Effector CD8-positive, alpha-beta T cell (primary cell): ENCODE measurements at places on chromosomes 1 and 21.

GRCh38 chr1:19341201-19342061, 29.3 kb downstream of the SLC66A1 start:
- peak; percentile 65 for DNase-seq

GRCh38 chr1:116461723-116462122, 88.7 kb downstream of the ATP1A1 start:
- DNase-seq, result no peak

- no peak for DNase-seq
Observed at GRCh38 chr1:204154568-204155255, 2.9 kb upstream of the ETNK2 start.

GRCh38 chr1:156781585-156782186, 14.4 kb downstream of the PRCC start:
- no peak for DNase-seq

DNA sequence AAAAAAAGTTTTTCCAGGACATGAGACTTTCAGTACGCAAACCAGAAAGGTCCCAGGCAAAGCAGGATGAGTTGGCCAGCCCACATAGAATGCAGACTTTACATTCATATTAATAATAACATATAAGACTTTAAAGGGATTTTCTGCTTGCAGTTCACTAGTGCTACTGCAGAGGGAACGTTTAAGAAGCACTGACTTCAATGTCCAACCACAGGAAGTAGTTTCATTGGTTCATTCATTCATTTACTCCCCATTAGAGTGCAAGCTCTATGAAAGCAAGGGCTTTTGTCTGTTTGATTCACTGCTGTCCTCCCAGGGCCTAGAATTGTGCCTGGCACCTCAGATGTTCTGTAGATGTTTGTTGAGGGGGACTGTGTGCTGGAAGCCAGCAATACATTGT, 11.8 kb upstream of the SERINC2 start:
- no peak for DNase-seq

GRCh38 chr1:182910143-182910542, 42.8 kb downstream of the SHCBP1L start:
- no peak for DNase-seq

DNA sequence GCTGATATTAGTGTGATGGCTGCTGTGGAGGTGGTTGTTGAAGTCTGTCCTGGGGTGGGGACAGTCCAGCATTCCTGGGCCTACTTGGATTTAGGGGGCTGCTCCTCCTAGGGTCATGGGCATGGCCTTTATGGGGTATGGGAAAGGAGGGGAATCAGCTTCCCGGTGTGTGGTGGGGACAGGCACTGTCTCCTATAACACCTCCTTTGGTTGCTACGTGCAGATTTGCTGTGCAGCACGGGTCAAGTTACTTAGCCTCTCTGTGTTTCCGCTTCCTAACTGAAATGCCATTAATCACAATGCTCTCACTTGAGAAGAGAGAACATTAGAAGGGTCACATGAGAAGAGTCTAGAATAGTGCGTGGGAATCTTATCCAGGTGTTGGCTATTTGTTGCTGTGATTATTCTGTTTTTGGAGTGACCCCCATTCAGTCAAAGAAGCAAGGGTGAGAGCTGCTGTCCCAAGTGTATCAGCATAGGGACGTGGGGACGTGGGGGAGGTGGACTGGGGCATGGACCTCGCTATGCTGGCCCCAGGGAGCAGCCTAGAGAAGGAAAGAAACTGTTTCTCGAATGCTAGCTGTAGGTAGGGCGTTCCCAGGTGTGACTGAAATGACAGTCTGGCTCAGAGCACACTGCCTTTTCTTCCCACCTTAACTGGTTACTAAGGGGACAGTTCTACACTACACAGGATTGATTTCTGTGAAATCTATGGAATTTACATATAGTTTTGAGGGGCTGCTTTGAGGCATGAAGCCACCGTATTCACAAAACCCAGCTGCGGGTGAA, 19.9 kb downstream of the SOX13 start:
- DNase-seq, result no peak

- no peak for DNase-seq
Observed at GRCh38 chr1:25744140-25744581, 55.8 kb upstream of the SELENON start.

GRCh38 chr1:186476264-186477040, 15.5 kb upstream of the PDC start:
- DNase-seq, result no peak

- DNase-seq, result no peak
Observed at GRCh38 chr1:186915555-186915954, 86.8 kb downstream of the PLA2G4A start.

GRCh38 chr1:203751051-203751450, 13.9 kb upstream of the LAX1 start:
- DNase-seq, result no peak

GRCh38 chr1:65206836-65207235, 58.8 kb downstream of the AK4 start:
- DNase-seq, result no peak

DNA sequence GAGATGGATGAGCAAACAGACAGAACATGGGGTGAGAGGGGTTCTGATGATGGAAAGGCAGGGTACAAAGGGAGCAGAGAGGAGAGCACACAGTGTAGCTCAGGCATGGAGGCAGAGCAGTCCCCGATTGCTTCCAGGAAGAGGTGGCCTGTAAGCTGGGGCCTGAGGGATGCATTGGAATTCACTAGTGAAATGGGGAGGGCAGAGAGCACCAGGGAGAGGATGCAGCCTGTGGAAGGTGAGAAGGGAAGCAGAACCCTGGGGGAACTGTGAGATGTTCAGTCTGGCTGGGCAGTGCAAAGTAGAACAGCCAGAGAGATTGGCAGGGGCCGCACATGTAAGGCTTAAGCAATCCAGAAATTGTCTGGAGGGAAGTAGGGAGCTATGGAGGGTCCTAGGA, 12.2 kb downstream of the ZNF362 start:
- DNase-seq, result no peak

- no peak for DNase-seq
Observed at GRCh38 chr21:31543191-31543590, 116.3 kb upstream of the SOD1 start.

DNA sequence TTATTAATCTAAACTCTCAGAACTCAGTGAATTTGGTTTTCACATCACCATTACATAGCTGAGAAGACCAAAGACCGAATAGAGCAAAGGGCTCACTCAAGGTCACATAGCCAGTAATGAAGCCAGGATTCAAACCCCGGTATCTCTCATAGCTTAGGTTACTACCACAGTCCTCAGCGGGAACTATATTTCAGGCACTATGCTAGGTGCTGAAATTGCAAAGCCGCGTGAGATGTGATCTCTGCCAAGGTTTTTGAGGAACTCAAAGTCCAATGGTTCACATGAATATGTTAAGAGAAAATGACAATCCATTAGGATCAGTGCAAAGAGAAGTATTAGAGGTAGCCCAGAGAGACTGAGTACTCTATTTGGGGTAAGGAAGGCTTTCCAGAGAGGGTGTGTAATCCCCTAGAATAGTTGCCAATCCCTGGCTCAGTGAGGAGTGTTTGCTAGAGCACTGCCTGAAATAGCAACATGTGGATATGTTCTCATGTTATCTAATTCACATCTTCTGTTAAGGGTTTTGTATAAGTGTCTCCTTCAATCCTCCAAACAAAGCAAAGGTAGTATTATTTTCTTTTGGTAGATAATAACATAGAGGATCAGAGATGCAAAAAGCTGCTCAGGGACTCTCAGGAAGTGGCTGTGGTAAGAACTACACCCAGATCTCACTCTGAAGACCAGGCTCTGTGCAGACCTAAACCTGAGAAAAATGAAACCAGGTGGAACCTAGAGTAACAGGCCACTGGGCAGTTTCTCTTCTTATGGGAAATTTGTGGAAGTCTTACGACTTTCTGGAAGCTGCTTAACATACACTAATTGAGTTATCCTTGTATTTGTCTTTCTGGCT, 93.1 kb upstream of the C8B start:
- DNase-seq, result no peak

- DNase-seq, result no peak
Observed at GRCh38 chr1:167746988-167747655, 25.3 kb downstream of the MPZL1 start.

DNA sequence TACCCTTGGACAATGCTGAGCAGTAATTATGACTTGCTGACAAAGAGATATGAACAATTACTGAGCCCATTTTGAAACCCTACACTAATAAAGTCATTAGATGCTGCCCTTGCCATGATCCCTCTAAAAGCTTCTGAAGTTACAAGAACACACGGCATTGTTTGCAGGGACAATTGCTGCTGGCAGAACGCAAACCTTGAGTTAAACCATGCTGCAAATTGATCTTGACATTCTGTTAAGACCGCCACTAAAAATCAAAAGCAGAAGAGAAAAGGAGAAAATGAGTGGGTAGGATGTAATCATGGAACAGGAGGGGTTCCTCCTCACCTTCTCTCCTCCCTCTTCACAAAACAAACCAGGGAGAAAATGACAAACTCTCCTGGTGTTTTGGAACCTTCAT, 136.2 kb upstream of the DMRTA2 start:
- no peak for DNase-seq

DNA sequence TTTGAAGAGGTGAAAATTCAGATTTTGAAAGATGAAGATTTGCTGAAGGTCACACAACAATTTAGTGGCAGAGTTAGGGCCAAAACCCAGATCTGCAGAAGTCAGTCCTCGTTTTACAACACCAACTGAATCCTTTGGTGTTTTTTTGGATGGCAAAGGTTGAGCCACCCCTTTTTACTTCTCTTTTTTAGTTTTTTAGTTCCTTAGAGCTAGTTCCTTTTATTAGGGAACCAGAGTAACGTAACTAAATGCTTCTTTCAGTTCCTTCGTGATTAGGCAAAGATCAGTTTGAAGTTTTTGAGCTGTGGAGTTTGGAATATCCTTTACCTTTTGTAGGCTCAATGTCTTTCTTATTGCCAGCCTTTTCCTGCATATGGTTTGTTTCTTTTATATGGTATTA, 67.9 kb upstream of the ARID1A start:
- DNase-seq, result no peak

DNA sequence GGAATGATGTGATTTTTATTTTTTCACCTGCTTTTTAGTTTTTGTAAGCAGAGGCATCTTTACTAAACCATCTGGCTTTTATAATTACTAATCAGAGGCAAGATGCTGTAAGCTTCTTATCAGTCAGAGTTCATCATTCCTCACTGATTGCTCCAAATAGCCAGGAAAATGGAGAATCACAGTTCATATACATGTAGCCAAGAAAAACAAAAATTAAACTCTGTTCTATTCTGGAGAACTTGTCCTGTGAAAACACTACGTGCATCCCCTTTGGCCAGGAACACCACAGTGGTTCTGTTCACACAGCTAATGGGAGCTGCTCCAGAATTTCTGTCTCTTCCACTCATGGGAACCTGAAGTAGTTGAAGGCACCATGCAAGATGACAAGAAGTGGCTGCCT, 725.5 kb upstream of the CHRM3 start:
- DNase-seq, result no peak

GRCh38 chr1:214372092-214372491, 91.1 kb downstream of the SMYD2 start:
- no peak for DNase-seq

- DNase-seq, result no peak
Observed at GRCh38 chr1:86110451-86111129, 46.0 kb downstream of the COL24A1 start.

GRCh38 chr1:231896806-231897205, 270.2 kb downstream of the DISC1 start:
- DNase-seq, result no peak

DNA sequence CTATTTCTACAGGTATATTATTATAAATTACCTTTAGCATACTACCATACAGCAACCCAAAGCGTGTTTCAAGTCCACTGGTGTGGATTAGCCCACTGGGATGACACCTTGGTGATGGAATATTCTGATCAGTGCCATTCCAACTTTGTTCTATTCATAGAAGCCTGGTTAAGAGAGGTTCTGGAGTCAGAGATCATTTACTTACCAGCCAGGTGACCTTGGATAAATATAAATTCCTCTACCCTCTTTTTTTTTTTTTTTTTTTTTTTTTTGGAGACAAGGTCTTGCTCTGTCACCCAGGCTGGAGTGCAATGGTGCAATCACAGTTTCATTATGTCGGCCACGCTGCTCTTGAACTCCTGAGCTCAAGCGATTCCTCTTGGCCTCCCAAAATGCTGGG, at the start of gene SPATA45:
SPATA45 (minus strand) TSS at position 101 of the 400 bp plus-strand sequence. CDS start 11,500 bp downstream, outside the sequence.
- DNase-seq, result no peak

GRCh38 chr1:1081311-1082238, 7.5 kb upstream of the RNF223 start:
- DNase-seq, result no peak

- DNase-seq, result no peak
Observed at GRCh38 chr1:241518476-241519307, 863 bp downstream of the FH start.

- DNase-seq, result no peak
Observed at GRCh38 chr1:206649261-206649921, 14.1 kb downstream of the DYRK3 start.

DNA sequence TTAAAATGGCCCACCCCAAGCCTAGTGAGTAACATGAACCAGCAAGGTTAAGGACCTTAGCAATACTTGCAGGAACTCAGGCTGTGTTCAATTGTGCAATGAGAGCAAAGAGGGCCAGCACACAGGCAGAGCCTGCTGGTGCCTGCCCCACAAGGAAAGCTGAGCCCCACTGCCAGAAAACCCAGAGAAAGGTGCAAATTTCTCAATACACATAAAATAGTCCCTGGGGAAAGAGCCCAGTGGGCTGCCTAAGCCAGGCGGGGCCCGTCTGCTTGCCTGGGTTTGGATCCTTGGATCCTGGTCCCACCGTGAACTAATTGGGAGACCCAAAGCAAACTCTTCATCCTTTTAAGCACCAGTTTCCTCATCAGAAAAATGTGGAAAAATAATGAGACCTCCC, 128.5 kb upstream of the CACNA1E start:
- DNase-seq, result no peak

DNA sequence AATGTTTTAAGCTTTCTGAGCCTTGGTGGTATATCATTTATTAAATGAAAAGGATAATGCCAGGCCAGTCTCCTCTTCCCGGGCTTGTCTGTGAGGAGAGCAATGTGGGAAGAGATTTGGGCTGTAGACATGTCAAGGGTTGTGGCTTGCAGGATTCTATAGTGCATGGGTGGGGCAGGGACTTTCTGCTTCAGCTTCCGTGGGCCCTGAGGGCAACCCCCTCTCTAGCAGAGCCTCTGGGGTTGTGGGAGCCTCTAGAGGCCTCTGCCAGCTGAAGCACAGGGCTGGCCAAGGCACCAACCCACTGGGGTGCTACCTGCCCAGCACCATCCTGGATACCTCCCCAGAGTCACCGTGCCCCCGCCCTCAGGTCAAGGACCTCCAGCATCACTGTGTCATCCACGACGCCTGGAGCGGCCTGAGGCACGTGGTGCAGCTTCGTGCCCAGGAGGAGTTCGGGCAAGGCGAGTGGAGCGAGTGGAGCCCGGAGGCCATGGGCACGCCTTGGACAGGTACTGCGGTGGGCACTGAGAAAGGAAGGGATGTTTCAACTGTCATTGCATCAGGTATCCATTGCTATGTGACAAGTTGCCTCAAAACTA, 30.6 kb downstream of the IL6R start:
- DNase-seq, result no peak

GRCh38 chr1:3745590-3746381, 6.5 kb upstream of the CCDC27 start:
- DNase-seq, result no peak

GRCh38 chr1:93353286-93353685, 7.6 kb downstream of the DR1 start:
- DNase-seq, result no peak
